ENCODE measurements at places on chromosomes 16 and 17. TPM values are rescaled to one million over a fixed set of nuclear protein-coding genes. Genes with fewer than 3 reads are reported as not detected.

- no peak for DNase-seq
Measured at GRCh38 chr16:57946181-57946801, 24.6 kb downstream of the CNGB1 start.

GRCh38 chr16:85463672-85464382, 149.3 kb upstream of the GSE1 start:
- no peak for DNase-seq

DNA sequence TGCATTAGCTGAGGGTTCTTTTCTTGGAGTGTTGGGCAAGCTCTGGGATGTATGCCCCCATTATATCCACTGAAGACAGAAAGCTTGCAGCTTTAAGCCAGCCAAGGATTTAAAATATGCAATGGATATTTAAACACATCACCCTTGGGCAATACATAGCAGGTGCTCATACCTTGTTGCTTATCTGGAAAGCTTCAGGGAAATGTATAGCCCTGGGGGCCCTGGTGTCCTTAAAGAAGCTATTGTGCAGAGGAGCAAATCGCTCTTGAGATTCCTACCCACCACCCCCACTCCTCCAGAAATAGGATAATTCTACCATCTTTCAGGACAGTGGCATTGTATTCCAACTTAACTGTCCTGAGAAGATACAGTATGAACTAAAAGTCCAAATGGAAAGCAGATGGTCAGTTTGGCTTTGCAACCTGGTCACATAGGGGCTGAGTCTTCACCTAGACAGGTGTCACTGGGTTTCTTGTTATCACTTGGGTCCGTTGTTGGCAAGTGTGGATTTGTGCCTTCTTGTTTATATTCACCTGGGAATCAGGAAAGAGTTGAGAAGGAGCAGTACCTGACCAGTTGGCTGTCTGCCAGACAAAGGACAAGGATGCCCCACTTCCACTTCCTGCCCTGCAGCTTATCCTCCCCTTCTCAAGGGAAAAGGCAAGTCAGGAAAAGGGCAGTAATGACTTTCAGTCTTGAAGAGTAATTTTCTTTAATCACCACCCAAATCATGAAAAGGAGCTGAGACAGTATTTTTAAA, 3.4 kb downstream of the ANKRD40CL start:
- DNase-seq = no peak

DNA sequence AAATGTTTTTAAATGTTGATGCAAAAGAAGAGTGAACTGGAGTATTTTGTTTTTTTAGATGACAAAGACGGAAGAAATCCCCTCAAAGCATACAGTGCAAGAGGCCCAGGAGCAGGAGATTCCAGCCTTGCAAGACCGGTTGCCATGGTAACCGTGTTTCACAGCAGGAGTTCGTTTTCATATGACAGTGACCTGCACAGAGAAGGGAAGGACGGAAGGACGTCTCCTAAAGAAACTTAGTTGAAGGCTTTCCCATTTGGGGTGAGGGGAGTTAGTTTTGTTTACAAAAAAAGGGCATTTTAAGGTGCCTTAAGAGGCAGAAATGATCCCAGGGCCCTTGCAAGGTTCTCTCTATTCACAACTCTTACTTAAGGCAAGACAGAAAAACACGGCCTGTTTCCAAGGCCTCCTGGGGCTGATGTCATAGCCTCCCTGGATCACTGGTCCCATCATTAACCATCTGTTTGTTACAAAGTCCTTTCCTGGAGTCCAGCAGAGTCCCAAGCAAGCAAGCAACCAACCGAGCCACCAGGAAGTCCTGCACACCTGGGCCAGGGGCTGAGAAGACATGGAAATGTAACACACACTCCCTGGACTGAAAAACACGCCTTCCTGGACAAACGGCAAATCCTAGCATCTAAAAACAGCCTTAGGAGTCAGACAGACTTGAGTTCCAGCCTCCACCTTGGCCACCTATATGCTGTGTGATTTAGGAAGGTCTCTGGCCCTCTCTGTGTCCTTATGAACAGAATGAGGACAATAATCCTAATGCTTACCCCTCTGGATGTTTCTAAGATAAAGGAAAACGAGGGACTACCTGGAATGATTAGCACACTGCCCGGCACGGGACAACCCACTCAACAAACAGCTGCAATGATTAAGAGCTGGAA, 30.3 kb upstream of the RPH3AL start:
- DNase-seq = no peak

DNA sequence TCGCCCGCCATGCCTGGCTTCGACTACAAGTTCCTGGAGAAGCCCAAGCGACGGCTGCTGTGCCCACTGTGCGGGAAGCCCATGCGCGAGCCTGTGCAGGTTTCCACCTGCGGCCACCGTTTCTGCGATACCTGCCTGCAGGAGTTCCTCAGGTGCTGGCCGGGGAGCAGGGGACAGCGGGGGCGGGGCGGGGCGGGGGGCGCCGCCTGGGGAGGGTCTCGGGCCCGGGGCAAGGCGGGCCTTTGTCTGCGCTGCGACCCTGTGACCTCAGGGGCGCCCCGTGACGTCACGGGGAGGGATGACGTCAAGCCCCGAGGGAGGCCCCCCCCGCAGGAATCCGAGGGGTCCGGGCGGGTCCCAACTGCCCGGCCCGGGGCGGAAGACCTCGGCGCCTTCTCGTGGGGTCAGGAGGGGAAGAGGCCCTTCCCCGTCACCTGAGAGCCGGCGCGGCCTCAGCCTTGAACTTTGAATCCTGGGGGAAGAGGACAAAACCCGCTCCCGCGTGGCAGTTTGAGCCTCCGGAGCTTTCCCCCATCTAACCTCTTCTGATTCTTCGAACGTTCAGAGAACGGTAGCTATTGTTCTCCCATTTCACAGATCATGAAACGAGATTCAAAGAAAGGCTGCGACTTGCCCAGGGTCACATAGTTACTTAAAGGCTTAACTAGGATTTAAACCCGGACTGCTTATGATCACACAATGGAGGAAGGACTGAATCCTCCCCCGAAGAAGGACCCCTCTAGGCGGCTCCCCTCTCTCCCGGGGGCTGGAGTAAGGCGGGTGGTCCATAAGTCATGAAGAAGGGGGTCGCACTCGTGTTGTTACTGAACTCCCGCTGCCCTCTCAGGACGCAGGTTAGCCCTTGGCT, 527 bp downstream of the TRAF4 start:
- no peak for DNase-seq

GRCh38 chr17:42918902-42919521, 18.4 kb downstream of the G6PC1 start:
- DNase-seq = no peak

DNA sequence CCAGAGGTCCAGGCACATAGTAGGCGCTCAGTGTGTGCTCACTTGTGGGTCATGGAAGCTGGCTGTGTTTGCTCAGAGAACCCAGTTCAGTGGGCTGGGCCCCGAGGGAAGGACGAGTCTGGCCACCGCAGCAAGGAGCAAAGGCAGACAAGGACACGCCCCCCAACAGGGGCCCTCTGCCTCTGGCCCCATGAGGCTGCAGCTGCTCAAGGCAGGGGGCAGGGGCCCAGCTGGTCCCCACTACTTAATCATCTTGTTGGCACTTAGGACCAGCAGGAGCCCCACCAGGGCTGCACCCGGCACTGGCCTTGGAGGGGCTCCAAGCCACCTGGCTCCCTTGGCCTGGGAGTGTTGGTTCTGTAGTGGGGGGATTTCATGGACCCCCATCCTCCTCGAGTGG, 16.1 kb downstream of the KCNJ12 start:
- no peak for DNase-seq

DNA sequence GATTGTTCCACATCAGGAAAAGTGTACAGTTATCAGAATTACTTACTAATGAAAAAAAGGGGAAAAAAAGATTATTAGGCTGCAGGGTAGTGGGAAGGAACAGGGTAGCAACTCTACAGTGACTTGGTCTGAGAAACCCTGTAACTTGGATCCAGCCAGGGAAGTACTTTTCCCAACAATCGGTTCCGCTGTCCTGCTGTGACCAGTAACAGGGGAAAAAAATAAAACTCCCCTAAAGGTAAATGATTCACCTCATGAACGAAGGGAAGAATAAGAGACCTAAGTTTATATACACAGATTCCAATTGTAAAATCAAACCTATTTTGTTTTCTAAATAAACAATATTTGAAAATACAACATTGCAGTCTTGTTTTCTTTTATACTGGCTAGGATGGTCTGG, 189.9 kb downstream of the WWOX start:
- no peak for DNase-seq

- no peak for DNase-seq
Measured at GRCh38 chr16:56932721-56933619, 1.0 kb downstream of the HERPUD1 start.

GRCh38 chr16:30603945-30604315, 6.3 kb downstream of the ZNF689 start:
- no peak for DNase-seq

GRCh38 chr17:3989041-3989886, 25.0 kb upstream of the ATP2A3 start:
- DNase-seq = no peak

DNA sequence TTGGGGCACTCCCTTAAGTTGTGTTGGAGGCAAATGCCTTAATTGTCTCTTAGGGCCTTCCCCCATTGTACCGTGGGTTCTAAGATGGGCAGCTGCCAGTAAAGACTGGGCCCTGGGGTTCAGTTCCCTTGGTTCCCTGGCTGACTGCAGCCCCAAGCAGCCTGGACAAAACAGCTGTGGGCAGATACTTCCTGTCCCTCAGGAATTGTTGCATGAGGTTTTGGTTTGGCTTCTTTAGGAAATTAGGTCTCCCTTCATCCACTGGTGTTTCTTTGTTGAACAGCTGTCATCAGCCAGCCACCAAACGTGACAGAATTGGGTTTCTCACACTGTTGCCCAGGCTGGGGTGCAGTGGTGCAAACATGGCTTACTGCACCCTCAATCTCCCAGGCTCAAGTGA, 42.0 kb upstream of the ETV4 start:
- DNase-seq = no peak

DNA sequence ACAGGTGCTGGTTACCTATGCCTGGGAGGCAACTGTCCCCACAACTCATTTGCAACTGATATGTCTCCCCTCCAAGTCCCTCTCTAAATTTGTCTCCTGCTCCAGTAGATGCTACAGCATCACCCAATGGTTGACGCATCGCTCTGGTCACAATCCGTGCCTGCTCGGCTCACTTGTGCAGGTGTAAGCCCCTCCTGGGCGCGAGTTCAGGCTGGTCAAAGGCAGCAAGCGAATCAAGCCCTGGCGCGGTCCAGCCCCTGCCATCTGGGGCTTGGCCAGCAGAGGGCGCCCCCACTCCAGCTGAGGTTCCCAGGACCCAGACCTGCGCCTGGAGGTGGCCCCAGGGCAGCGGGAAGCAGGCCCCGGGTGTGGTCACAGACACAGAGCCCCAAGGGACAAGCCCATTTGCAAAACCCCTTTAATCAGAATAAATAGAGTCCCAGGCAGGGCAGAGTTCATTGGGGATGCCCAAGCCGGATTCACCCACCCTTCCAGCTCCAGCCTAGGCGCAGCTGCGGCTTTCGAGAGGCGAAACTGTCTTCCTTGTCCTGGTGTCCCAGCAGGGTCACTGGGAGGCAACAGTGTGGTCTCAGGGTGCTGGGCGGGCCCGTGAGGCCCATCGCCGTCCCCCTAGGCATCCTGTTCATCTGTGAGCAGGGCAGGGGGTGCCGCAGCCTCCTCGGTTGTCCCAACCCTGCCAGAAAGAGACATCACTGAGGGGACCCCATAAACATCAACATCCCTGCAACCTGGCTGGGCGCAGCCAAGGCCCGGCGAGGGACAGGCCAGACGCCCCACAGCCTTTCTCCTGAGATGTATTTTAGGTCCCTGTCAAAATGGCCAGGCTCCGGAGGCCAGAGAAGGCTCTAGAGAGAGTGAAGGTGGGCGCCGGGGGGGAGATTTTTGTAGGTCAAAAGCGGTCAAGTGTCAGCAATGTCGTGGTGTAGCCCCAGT, 15.8 kb downstream of the TMC6 start:
- DNase-seq = no peak

GRCh38 chr16:47866423-47866822, 289.4 kb downstream of the ABCC12 start:
- no peak for DNase-seq

The PMFBP1 gene
- 1.8 TPM for total RNA-seq

The LPO gene
- not detected for total RNA-seq

The IGF2BP1 gene
- 2.4 TPM for total RNA-seq

The IKZF3 gene
- total RNA-seq = 96.4 TPM

The IRF8 gene
- total RNA-seq = 191 TPM

The PPM1D gene
- total RNA-seq = 15.9 TPM

The ADAMTS18 gene
- total RNA-seq = not detected

The ZFPM1 gene
- 4.0 TPM for total RNA-seq

Data from GM12878 (cell line).